Pons (tissue), 1 donor: ENCODE measurements at places on chromosomes 6 and 20.

DNA sequence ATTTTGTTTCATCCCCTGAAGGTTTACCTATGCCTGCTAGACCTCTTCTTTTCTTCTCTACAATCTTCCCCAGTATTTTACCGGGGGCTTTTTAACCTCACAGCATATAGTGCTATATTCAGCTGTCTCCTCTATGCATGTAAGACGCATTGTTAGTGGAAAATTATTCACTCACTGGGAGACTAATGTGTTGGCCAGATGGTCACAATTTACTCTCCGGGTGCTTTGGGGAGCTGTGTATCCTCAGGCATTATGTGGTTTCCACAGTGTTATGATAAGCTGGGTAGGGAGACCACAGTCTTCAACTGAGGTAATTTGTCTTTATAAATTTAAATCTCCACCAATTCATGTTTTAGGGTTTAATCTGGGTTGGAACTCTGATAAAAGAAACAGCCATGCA is 553.8 kb upstream of the PTCHD4 start:
- DNase-seq = no peak

GRCh38 chr6:70524721-70525286 is 41.9 kb upstream of the SDHAF4 start:
- no peak for DNase-seq

GRCh38 chr6:21494505-21494904 is 99.0 kb upstream of the SOX4 start:
- DNase-seq = no peak

GRCh38 chr20:29878777-29879442 is 1378.6 kb upstream of the DEFB115 start:
- no peak for DNase-seq

GRCh38 chr20:57555457-57556184 is 5.3 kb upstream of the PCK1 start:
- DNase-seq = no peak

DNA sequence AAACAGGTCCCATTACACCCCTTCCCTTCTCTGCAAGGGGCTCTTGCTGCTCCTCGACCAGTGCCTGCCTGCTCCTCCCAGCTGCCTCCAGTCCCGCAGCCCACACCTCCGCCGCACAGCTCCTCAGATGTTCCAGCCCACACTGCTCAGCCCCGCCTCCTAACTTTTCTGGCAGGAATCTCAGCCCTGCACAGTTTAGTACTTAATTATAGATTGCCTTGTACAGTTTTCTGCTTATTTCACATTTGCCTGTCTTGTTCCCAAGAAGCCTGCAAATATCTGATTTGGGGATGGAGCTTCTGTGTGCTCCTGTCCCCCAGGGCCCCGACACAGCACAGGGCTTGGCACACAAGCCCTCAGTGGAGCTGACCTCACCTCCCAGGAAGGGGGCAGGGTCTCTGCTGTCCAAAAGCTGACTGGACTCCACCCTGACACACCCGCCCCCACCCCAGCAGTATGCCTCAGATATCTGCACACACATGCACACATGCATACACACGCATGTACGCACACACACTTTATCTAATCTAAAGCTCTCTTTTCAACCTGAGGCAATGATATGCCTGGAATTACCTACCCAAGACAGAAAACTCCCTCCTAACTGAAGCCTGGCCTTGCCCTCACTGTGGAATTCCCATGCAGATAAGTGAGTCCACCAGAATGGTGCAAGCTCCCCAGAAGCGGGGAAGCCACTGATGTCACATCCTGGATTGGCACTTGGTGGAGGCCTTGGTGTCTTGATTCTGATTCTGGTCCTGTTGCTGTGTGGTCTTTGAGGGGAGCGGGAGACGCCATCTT is 1.2 kb upstream of the PNPLA1 start:
- DNase-seq = no peak

- no peak for DNase-seq
Measured at GRCh38 chr20:35934050-35934449, 20.3 kb downstream of the SCAND1 start.

- no peak for DNase-seq
Measured at GRCh38 chr20:53716395-53716794, 122.8 kb upstream of the ZNF217 start.

DNA sequence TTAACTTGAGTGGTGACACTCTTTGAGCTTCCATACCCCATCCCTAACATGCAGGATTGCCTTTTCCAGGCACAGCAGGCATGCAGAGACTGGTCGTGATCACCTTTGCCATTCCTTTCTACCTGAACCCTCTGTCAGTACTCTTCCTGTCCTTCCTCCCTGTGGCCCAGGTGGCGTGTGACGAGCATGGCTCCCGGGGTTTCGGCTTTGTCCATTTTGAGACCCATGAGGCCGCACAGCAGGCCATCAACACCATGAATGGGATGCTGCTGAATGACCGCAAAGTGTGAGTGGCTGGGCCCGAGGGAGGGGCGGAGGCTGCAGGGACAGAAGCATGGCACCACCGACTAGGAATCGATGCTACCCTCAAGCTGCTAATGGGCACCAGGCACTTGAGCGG is 6.7 kb downstream of the PABPC1L start:
- no peak for DNase-seq

DNA sequence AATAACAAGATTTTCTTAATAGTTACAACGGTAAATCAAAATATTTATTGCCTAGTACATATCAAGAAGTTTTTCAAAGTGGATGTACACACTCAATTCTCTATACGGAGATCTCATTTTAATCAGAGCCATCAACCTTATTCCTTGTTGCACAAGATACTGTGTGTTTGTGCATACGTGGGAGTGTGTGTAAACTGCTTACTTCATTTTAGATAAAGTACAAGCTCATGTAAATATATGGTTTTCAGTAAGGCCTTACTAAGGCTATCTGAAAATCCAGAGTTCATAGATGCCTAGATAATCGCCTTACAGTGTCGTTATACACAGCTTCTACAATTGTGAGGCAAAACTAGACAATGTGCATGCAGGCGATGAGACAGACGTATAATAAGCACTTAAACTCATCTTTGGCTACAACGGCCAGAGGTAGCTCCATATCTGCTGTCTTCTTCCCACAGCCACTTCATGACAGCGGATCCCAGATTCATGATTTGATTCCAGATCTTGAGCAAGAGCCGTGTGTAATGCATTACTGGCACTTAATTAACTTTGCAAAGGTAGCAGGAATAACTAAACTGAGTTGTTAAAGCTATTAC is 2.5 kb downstream of the PERP start:
- no peak for DNase-seq

- DNase-seq = no peak
Measured at GRCh38 chr6:31860349-31860748, 2.3 kb downstream of the NEU1 start.

DNA sequence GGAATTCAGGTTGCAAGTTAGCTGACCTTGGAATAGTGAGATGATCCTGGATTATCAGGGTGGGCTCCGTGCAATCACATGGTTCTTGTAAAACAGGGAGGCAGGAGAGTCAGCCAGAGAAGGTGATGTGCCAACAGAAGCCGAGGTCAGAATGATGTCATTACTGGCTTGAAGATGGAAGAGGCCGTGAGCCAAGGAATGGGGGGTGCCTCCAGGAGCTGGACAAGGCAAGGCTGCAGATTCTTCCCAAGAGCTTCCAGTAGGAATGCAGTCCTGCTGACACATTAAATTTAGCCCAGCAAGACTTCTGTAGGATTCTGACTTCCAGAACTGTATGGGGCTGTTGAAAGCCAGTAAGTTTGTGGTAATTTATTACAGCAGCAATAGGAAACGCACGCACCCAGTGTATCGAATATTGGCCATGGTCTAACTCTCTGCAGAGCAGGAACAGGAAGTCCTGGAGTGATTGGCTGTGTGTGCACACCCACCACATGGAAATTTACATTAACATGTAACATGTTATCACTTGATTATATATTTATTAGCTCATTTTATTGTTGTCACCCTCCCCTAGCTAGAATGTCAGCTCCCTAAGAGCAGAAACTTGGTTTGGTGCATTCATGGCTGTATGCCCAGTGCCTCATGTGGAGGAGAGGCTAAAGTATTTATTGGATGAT is 19.1 kb downstream of the SLC24A3 start:
- DNase-seq = no peak

- DNase-seq = no peak
Measured at GRCh38 chr6:34052071-34052825, 93.6 kb downstream of the GRM4 start.

DNA sequence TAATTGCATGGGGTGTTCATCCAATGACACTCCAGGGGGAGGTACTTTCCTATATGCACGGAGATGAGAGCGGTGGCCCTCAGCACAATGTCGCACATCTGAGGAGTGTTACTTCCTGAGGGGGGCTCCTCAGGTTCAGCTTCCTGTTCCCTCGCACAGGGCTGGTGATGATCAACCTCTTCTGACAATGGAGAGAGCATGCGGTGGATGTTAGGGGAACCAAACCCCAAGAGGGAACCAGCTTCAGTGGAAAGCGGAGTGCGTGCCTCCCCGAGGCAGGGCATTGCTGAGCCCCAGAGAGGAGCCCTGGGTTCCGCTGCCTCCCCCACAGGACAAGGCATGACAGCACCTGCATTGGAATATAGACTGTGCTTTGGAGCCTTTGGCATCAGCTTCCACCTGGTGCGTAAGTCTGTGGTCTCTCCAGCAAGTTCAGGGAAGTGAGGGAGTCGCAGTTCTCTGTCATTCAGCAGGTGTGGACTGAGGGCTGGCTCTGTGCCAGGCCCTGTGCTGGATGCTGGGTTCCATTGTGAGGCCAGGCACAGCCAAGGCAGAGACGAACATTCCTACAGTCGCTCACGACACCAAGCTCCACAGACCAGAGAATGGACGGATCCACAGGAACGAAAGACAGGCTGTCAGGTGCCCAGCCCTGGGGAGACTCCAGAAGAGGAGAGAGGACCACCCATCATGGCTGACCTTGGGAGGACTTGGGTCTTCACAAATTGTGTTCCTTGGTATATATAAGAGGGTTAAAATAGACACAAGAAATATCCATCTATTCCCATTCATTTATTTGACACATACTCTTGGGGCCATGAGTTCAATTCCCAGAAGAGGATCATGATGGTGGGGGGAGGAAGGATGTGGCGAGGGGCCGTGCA is 3.9 kb upstream of the ZNF831 start:
- no peak for DNase-seq

DNA sequence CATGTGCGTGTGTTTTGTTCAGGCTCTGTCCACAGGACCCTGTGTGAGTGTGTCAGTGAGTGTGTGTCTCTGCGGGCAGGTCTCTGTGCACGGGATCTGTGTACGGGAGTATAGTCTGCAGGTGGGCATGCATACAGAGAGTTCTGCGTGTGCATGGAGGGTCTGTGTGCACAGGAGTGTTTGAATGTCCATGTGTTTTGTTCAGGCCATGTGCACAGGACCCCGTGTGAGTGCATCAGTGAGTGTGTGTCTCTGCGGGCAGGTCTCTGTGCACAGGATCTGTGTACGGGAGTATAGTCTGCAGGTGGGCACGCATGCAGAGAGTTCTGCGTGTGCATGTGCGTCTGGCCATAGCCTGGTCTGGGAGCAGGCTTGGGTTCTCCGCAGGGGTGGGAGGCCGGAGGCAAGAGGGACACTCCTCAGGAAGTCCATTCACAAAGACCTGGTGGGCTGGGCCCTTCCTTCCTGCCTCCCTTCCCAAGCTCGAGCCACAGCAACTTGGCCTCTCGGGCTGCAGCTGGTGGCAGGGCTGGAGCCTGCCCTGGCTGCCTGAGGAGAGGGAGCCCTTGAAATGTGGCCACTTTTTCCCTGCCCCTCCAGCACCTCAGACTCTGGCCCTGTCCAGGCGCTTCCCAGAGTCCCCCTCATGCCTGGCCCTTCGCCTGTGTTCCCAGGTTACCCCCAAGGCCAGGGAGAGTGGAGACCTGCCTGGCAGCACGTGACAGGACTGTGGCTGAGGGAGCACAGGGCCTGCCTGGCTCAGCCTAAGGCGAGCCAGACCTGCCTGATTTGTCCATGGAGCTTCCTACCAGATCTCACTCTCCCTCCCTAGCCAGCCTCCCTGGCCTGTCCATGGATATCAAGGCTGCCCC is 6.8 kb downstream of the HSPA12B start:
- DNase-seq = no peak

GRCh38 chr6:130520221-130520620 is 154.4 kb downstream of the TMEM200A start:
- no peak for DNase-seq

GRCh38 chr20:35007891-35008290 is 52.2 kb downstream of the MYH7B start:
- DNase-seq = no peak

DNA sequence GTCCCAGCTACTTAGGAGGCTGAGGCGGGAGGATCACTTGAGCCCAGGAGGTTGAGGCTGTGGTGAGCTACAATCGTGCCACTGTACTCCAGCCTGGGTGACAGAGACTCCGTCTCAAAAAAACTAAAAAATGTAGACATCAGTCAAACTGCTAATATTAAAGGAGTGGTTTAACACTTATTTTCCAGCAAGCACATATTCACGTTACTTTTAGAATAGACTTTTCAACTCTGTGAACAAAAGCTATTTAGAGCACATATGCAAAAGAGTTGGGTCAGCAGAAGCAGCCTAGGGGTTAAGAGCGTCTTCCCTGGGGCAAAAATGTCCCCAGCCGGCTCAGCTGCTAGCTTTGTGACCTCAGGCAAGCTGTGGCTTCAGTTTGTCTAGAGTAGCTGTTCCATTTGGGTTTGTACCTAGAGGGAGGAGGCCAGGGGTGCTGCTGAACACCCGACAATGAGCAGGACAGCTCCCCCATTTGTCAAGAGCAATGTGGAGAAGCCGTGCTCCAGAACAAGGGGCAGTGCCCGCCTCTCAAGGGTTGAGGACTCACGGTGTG is 62.5 kb upstream of the PTGIS start:
- no peak for DNase-seq

DNA sequence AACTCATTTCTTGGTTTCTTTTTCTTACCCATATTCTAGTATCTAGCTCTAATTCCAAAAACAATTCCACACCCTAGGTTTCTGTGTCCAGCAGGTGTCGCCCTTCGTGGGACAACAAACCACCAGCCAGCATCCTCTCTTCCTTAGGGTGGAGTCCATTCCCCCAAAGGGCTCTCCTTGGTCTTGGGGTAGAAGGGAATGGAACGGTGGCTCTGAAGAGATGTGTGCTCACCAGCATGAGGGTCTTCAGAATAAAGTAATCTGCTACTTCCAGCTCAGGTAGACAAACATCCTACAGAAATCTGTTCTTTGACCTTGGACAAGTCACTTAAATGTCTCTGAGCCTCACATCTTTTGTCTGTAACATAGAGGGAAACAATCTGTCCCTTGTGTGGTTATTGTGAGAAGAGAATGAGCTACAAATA is 7.2 kb downstream of the HLA-DMB start:
- peak; percentile 80 for DNase-seq
